ENCODE measurements at places on chromosomes 7 and 10.

- no peak for DNase-seq
These were observed 122.8 kb upstream of the RHOBTB1 start for GRCh38 chr10:61066661-61067344.

- DNase-seq, result no peak
These were observed 25.8 kb downstream of the AKR1E2 start for GRCh38 chr10:4851846-4852245.

DNA sequence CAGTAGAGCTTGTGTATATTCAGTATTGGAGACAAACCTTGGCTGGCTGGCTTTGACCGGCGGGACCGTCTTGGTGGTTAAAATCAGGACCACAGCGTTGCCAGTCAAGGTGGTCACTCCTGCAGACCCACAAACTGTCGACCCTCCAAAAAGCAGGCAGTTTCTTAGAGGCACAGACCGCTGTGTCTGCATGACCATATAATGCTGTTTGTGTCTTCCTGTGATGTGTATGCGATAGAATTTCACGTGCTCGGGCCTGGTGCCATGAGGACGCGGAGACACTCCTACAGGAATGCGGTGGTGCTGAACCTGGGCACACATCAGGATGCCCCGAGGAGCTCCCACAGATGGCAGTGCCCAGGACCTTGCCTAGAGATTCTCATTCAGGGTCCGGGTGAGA, 34.8 kb downstream of the BNIP3 start:
- DNase-seq, result no peak

DNA sequence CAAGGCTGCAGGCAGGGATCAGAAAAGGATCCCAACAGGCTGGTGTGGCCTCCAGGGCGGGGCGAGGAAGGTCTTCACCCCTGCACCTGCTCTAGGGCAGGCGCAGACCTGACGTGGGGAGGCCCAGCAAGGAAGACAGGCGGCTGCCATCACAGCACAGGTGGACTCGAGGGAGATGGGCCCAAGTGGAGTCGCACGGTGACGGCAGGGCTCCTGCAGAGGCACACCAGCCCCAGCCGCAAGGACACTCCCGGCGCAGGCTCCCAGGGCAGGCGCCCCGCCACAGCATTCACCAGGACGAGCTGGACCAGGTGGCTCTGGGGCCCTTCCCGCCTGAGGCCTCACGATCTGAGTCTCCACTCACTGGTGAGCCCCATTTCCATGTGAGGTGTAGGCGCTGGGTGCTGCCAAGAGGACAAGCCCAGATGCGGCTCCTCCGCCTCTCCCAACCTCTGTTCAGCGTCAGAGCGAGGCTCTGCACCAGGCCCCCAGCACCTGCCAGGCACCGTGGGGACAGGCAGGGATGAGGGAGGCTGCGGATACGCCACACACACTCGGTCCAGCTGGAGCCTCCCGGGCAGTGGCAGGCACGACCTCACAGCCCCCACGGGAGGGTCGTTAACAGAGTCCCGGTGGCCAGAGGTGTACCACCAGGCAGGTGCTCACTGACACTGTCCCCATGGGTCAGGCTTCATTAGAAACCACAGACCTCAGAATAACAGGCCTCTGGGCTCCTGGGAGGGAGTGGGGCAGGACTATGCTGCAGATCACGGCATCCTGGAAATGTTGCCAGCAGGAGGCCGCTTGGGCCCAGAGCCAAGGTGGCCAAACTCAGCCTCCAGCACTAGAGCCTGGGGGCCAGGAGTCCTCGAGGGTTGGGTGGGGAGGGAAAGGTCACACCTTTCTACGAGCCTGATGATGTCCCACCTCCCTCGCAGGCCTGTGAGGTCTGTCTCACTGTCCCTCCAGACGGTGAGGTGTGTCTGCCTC, 111.6 kb downstream of the MAD1L1 start:
- no peak for DNase-seq

DNA sequence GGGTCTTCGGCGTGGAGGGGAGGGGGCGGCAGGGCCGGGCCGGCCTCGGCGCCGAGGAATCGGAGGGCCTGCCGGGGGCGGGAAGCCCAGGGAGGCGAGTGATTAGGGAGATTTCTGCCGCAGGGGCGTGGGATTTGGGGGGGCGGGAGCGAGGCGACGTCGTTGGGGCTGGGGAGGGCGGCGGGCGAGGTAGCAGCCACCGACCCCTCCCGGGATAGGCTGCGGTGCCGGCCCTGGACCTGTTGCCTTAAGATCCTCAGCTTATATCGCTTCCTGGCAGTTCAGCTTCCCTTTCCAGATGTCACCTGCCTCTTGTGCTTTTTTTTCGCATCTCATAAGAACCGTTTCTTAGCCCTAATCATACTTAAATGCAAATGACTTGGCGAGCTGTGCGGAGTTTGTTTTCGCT, 655 bp downstream of the LMTK2 start:
- peak; percentile 13 for DNase-seq

DNA sequence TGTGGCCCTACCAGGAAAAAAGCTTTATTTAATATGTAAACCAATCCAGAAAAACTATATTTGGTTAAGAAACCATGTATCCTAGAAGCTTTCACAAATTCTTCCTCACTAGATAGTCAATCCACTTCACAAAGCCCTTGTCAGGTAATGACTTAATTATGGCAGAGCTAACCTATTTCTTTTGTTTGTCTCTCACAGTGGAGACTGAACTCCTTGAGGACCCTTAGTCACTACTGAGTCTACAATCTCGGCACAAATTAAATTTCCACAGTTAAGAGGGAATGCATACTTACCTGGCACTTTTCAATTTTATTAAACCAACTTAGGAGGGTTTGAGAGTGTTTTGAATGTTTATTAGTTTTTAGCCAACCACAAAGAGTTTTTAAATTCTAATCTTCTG, 23.0 kb downstream of the WAPL start:
- no peak for DNase-seq

GRCh38 chr10:80700252-80700651, 162.6 kb downstream of the SH2D4B start:
- no peak for DNase-seq

GRCh38 chr10:34994565-34995142, 95.5 kb downstream of the CUL2 start:
- DNase-seq, result peak; percentile 94

- DNase-seq, result no peak
These were observed 212.8 kb downstream of the PTEN start for GRCh38 chr10:88076027-88076880.

- DNase-seq, result no peak
These were observed 34.4 kb downstream of the CNOT4 start for GRCh38 chr7:135475521-135475920.

- DNase-seq, result no peak
These were observed 85.4 kb upstream of the SLC13A1 start for GRCh38 chr7:123285076-123285700.

GRCh38 chr10:99845837-99846382, 63.5 kb downstream of the ABCC2 start:
- peak; percentile 98 for DNase-seq

GRCh38 chr7:124364283-124364682, 331.4 kb upstream of the TMEM229A start:
- DNase-seq, result no peak

DNA sequence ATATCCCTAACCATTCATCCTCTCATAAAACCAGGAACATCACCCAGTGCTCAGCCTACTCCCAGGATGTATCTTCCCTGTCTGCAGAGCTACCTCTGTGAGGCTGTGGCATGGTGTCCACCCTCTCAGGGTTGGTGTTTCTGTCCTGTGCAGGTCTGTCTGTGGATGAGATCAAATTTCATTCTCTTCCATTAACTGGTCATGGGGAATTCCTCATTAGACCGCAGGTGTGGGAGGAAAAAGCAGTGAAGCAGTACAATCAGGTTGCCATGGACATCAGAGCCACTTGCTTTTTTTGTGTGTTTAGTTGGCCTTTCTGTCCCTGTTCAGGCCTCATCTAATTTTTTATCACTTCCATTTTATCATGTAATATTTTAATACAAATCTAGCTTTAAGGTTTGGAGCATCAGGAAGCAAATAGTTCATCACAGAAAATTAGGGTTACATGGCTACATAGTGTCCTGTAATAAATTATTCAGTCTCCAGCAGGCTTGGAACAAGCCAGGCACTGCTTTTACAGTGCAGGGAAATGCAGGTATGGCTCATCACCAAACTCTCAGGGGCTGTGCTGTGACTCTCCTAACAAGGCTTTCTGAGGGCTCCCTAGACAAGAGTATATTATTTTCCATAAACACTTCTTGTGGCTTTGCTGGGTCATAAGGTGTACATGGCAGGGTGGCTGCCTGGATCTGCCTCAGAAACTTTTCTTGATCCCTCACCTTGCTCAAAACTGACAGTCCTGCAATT, 594.9 kb upstream of the IGFBP3 start:
- no peak for DNase-seq

DNA sequence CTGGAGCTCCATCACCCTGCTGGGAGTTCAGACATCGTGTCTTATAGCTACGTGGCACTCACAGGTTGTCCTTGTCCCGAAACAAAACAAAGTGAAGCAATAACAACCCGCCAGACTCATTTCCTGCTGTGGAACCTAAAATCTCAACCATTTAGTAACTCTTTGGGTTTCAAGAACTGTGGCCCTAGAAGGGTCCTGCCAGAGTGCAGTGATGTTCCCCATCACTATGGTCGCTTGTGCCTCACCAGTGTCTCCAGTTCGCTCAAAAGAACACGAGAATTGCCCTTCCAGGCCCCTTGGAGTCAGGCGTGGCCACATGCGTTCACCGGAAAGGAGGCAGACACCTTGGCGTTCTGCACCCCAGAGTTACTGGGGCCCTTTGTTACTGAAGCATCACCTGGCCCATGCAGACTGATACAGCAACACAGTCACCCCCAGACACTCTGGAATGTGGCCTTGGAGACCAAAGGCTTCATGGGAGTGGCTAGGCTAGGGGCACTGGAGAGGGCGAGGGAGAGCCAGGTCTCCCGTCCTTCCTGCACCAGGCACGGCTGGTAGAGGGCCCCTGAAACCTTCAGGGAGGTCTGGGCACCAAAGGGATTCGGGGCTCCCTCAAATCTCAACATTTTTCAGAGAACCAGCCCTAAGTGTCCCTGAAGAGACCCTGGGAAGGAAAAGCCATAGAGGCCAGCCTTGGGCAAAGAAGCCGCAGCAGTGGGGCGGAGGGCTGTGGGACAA, 908 bp downstream of the CRYGN start:
- DNase-seq, result no peak

GRCh38 chr7:111561654-111561903, 713 bp downstream of the IMMP2L start:
- no peak for DNase-seq

- DNase-seq, result no peak
These were observed 43.7 kb downstream of the KCNMA1 start for GRCh38 chr10:77593771-77594470.

DNA sequence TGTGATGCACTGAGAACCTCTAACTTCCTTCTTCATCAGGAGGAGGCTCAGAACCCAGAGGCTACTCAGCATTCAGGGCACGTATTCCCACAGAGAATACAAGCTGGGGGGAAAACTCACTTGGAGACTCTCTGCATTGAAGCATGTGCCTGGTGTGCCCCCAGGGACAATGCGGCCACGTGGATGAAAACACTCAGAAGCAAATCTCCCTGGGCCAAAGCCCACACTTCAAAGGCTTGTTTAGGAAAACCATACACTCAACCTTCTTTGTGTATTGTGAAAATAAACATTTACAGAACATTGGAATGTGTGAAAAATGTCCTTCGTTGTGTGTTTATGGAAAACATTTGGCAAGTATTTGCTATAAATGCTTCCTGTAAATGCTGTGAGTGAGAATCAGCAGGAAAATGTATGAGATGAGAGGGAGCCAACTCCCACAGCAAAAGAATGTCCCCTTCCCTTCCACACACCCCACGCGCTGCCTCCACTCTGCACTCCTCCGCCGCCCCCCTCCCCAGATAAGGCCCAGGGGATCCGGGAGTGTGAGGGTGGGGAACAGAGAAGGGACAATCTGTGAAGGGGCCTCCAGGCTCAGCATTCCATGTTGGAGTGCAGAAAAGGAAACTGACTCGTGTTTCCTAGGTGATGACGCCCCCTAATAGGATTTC, 339.5 kb downstream of the ELMO1 start:
- DNase-seq, result no peak

GRCh38 chr10:110275128-110275729, 29.5 kb downstream of the SMNDC1 start:
- no peak for DNase-seq

DNA sequence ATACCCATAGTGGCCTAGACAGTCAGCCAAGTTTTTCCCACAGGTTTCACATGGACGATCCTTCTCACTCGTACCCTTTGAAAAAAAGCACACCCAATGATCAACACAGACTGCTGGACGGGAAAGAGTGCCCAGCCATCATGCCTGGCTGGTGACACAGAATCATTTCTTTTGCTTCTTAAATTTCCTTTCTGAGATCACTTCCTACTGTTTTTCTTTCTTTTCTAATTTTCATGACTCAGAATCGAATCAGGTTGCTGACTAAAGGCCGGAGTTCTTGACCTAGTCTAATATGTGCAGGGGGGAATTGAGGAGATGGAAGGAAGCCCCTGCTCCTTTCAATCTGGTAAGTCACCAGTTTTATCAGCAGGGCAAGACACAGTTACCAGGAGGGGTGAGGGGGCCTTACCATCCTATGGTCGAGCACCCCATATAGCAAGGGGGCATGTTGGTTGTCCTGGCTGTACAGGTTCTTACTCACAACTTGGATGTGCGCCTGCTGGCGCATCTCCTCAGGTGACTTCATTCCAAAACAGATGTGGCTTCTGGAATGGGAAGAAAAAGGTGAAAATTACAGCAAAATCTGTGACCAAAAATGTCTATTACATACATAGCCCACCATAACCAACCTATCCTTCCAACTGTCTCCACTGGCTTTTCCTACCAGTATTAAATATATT, 3.5 kb downstream of the POLR3A start:
- no peak for DNase-seq

DNA sequence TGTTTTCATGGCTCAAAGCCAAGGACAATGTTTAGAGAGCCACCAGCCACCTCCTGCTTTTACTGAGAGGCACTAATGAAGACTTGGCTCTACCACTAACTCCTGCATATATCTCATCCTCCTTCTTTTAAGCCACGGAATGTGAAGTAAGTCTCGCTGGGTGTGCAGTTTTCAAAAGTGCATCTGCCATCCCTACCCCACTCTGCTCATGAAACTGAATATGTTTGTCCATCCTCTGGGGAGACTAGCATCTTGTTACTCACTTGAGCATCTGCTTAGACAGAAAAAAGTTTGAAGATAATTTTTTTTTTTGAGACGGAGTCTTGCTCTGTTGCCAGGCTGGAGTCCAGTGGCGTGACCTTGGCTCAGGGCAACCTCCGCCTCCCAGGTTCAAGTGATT, 40.8 kb downstream of the EPDR1 start:
- no peak for DNase-seq

DNA sequence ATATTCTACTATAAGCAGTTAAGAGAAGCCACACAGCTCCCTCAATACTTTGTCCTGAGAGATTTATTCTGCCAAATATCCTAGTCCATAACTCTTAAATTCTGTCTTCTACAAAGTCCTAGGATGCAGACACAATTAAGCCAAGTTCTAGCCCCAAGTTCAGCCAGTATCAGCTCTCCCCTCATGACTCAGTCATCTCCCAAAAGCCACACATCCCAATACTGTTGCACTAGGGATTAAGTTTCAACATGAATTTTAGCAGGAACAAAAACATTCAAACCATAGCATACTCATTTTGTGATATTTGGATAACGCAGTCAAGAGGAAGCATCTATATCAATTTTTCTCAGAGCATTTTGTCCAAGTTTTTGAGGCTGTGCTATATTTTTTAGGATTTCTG, 277.4 kb downstream of the FZD1 start:
- no peak for DNase-seq
